NCI-H1092 (cell line): ENCODE measurements at places on chromosomes 2 and 18.

- no peak for DNase-seq
Observed at GRCh38 chr2:114450639-114451038, 8.2 kb downstream of the DPP10 start.

GRCh38 chr2:38128653-38129052 is 52.7 kb upstream of the CYP1B1 start:
- DNase-seq: no peak

GRCh38 chr2:70730730-70731129 is 37.3 kb downstream of the ADD2 start:
- no peak for DNase-seq

GRCh38 chr2:16855183-16855582 is 189.5 kb upstream of the CYRIA start:
- DNase-seq: no peak

- DNase-seq: no peak
Observed at GRCh38 chr2:77520641-77521547, 1.3 kb downstream of the LRRTM4 start.

- DNase-seq: peak; percentile 28
Observed at GRCh38 chr2:42964439-42965083, 172.2 kb upstream of the HAAO start.

DNA sequence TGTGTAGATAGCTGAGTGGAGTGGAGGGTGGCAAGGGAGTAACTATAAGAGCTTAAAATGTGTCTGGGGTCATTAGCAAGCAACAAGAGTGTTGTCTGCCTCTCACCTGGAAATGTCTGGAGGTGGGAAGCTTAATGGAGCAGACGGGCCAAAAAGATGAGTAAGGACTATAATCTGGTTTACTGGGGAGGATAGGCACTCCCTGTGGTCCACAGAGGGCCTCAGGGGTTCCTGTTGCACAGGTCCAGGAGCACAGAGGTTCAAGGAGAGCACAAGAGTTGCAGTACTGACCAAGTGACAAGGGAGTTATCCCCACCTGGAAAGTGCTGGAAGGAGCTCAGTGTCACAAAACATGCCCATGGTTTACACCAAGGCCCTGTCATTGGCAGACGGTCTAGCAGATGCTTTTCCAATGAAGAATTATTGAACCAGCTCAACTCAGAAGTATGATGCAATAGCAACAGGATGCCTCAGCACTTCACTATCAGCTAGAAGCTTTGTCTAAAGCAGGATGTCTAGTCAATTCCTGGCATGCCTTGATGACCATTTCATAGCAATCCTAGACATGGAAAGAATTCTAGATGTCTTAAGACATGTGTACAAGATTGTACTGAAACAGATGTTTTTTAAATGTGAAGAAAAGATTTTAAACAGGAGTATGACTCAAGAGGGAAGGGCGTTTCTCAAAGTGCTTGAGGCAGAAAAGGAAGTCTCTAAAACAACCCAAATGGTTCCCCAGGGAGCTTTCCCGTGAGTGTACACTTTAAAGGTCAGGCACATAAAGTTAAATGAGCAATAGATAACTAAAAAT is 62.9 kb upstream of the SERPINE2 start:
- DNase-seq: no peak

- no peak for DNase-seq
Observed at GRCh38 chr2:230219419-230220331, at the start of gene SP110. Gene SP110, minus strand, starts transcription at chr2:230219984. Its CDS starts 3,057 bp downstream, at chr2:230216927.

GRCh38 chr2:201675454-201675853 is 23.0 kb downstream of the MPP4 start:
- no peak for DNase-seq

- no peak for DNase-seq
Observed at GRCh38 chr2:90221300-90221651, 1529.8 kb downstream of the RPIA start.

DNA sequence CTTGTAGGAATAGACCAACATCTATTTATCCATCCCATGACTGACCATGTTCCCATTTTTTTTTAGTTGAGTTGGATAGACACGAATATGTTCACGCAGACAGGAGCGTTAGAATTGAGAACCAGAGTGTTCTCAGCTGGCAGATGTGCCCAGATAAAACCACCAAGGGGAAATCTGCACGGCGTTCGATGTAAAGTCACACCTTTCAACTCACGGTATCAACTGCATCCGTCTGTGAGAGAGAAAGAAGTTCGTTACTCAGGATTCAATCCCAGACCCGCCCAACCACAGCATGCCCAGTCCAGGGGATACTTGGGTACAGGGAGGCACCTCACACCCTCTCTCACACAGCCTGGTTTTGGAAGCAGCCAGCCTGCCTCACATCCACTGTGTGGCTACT is 26.1 kb downstream of the MAL start:
- DNase-seq: no peak

GRCh38 chr2:149972066-149972465 is 384.5 kb upstream of the MMADHC start:
- peak; percentile 12 for DNase-seq
